ENCODE measurements at places on chromosomes 16 and 17. TPM values are rescaled to one million over a fixed set of nuclear protein-coding genes. Genes with fewer than 3 reads are reported as not detected.

Gene CDH3
- 342 TPM for total RNA-seq

Gene CLDN7
- 0.51 TPM for total RNA-seq

- no peak for DNase-seq
Measured at GRCh38 chr17:43405861-43406260, 7.1 kb downstream of the ARL4D start.

DNA sequence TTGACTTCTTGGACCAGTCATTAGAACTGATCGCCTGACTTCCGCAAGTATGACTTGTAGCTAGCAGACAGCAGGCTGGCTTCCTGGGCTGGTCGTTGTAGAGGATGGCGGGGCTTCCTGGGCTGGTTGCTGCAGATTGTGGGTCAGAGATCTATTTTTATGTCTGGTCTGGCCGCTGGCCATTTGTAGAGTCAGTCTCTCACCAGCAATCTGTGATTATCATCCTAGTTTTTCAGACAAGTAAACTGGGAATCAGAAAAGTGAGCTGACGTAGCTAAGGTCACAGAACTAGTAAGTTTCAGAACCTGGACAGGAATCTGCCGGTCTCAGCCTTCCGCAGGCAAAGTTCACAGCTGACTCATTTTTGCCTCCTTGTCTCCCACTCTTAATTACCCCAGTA lies 19.1 kb downstream of the GPR142 start:
- DNase-seq = peak; percentile 69

GRCh38 chr16:4814046-4814445 lies 11.6 kb upstream of the ROGDI start:
- DNase-seq = no peak

GRCh38 chr17:79374087-79374689 lies 236.7 kb downstream of the RBFOX3 start:
- no peak for DNase-seq

DNA sequence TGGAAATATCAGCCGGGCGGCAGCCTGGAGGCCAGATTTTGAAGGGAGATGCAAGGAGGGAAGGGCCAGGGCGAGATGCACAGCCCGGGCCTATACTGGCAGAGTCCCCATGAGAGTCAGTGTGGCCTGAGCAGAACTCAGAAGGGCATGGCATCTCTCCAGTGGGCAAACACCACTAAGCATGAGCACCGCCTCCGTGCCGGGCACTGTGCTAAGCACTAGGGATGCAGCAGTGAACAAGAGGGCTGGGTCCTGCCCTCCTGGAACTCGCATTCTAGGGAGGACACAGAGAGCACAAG lies 33.5 kb downstream of the TK2 start:
- no peak for DNase-seq

- DNase-seq = peak; percentile 45
Measured at GRCh38 chr17:32943647-32944191, 15.8 kb downstream of the TMEM98 start.
